NCI-H1417 (cell line): ENCODE measurements at places on chromosomes 5 and 9.

DNA sequence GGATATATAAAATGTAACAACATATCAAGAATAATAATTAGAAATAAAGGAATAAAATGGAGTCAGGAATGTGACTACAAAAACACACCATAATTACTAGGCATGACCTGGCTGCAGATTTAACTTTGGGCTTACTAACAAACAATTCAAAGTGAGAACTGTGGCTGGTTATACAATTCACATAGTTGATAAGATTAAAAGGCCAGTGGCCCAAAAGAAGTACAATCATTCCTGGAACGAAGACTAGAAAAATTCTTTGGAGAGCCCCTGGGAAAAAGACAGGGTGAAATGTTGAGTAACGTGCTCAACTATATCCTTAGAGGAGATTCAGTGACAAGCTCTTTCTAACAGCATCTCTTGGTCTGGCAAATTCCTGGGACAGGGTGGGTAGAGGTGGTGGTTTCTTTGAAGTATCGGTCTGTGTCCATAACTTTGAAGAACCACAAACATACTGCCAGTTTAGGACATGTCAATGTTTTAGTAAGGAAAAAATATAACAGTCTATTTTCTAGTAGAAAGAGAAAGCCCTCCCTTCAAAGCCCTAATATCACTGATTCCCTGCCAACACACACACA, 75.0 kb upstream of the IL6ST start:
- DNase-seq: no peak

GRCh38 chr5:136810261-136810801, 445.0 kb upstream of the TRPC7 start:
- DNase-seq: no peak

- DNase-seq: no peak
Observed at GRCh38 chr9:96459268-96460007, 9.5 kb downstream of the HABP4 start.

DNA sequence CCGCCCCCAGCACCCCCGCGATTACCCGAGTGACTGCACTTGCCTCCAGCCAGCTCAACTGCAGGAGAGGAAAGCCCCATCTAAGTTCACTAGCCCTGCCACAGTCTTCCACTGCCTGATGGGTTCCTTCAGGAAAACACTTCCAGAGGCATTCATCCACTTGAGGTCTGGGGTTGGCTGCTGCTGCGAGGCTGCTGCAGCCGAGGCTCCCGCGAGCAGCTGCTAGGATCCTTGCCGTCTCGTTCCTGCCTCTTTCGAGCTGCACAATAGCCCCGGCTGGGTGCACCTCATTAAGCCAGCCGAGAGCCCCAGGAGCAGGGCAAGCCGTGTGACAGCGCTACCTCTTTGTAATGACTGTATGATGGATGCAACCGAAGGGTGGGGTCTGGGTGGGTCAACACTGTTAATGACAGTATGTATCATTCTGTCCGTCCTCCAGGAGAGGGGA, 24.2 kb upstream of the ELAVL2 start:
- peak; percentile 65 for DNase-seq

- DNase-seq: no peak
Observed at GRCh38 chr5:106875591-106876297, 795.0 kb downstream of the EFNA5 start.

- DNase-seq: no peak
Observed at GRCh38 chr5:73630765-73631164, 4.8 kb downstream of the ARHGEF28 start.

DNA sequence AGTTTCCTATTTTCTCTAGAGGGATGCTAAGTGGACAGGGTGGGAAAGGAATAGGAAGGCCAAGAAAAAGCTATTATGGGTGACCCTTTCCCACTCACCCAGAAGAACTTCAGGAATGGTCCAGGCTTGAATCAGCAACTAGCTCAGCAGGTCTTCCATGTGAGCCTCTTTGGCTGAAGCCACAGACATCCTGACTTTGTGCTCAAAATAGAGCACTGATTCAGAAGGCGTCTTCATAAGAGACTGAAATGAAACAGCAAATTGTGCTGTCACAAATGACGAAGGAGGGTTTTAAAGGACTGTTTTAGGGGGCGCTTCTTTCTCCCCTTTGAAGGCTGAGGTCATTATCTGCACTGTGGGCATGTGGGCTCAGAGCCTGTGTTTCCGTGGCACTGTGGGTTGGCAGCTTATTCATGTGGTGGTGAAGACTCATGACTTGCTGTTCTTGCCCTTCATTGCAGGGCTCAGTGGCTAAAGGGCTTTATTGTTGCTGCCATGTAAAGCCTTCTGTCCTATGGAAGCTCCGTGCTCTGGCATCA, 65.8 kb upstream of the NFIL3 start:
- DNase-seq: peak; percentile 11

DNA sequence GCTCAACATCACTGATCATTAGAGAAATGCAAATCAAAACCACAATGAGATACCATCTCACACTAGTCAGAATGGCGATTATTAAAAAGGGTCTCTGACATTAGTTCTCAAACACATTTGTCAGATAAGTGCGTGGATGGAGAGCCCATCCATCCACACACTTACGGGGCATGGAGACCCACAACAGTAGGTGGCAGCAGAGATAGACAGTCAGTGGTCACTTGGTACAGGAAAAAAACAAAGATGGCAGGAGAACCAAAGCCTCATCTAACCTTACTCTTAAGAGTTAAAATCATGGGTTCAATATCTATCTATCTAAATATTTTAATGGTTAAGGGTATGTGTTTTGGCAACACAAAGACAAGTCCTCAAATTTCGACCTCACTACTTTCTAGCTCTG, 1378.7 kb upstream of the C9orf72 start:
- no peak for DNase-seq

GRCh38 chr5:89351222-89351621, 468.2 kb upstream of the MEF2C start:
- DNase-seq: no peak

DNA sequence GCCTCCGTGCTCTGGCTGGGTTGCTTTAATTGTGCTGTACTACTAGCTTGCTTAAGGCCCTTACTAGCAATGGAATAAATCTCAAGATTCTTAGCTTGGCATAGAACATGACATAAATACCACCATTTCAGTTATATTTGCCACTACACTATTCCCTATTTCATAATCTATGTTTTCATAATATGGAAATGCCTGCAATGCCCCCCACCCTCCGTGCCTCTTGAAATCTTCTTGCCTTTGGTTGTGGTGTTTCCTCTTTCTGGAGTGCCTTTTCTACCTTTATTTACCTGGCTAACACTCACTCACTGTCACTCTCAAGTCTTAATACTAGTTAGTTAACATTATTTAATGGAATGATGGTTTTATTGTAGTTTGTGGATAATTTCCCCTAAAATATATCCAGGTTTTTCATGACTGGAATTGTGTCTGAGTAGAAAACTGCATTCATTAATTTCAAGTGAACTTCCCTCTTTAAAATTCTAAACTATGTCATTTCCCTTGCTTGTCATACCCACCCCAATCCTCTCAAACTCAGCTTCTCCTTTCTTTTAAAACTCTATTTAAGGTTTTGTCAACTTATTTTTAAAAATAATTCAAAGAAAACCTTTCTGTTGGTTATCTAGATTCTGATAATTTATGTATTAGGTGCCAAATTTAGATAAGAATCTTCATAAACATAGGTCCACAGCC, 521.7 kb upstream of the DAB2 start:
- DNase-seq: no peak

GRCh38 chr5:159802661-159803060, 113.6 kb upstream of the ADRA1B start:
- no peak for DNase-seq

DNA sequence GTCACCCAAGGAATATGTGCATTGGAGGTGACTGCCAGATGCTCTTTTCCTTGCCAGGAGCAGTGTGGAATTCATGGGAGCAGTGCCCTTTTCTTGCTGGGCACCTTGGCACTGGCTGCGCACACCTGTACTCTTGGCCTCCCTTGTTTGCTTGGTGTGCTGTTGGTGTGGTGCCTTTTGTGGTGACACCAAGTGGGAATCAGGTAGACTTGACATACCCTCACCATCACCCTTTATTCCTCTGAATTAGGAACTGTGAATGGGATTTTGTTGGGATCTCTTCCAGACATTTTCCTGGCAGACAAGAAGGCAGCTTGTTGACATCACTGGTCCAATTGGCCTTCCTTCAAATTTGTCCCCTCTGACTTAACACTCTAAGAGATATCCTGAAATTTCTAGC, 82.3 kb downstream of the RAI14 start:
- no peak for DNase-seq

- DNase-seq: no peak
Observed at GRCh38 chr5:50905996-50906570, 239.6 kb downstream of the PARP8 start.
